ENCODE measurements at places on chromosomes 11 and 22. TPM values are rescaled to one million over a fixed set of nuclear protein-coding genes. Genes with fewer than 3 reads are reported as not detected.

The BARX2 gene
- total RNA-seq: not detected

- DNase-seq: no peak
Measured at GRCh38 chr11:27972522-27973170, 135.3 kb downstream of the KIF18A start.

DNA sequence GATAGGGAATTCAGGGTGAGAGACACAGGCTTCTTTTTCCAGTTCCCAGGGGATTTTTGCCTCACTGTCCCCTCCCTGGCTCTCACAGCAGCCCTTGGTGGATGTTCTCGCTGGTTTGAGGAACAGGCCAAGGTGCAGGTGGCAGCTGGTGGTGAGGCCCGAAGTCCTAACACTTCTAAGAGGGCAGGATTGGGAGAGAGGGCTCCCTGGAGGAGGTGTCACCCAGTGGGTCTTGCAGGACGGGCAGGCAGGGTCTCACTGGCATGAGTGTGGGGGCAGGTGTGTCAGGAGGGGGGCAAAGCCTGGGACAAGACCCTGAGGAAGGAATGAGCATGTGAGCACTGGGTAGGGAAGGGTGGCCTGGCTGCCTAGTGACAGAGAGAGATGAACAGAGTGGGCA lies 9.2 kb downstream of the ADORA2A start:
- DNase-seq: peak; percentile 8

DNA sequence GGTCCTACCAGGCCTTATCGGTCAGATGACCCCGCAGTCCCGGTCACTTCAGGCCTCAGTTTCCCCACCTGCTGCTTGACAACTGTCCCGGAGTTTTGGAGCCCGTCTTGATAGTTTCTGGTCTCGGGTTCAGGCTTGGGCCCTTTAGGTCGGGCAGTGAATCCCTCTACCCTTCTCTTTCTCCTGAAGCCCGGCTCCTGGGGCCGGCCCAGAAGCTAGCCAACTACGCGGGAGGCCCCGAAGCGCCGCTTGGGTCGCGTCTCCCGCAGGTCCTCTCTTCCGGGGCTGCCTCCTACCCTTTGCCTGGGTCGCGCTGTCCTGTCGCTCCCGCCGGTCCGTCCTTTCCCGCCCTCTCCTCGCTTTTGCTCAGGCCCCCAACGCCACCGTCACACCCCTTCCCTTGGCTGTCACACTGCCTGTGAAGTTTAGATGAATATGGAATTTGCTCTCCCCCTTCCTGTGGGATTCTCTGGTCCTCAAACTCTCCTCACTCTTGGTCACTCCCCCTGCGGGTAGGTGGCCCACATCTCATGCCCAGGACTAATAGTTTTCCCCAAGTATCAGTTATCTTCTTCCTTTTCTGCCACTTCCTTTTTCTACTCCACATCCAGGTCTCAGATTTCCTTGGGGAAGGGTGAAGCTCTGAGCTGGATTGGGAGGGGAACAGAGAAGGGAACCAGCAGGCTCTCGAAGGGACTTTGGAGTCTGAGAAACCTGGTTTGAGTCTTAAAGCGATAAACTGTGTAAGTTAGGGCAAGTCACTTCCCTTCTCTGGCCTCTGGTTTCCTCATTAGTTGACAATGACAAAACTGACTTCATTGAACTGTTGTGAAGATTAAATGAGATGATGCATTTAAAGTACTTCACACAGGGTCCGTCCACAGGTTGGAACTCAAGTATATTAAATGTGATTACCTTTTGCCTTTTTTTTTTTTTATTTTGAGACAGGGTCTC lies 790 bp downstream of the RAB1B start:
- DNase-seq: peak; percentile 48

The CATSPERZ gene
- total RNA-seq: not detected

GRCh38 chr22:10778296-10778814 lies 4749.6 kb upstream of the OR11H1 start:
- no peak for DNase-seq
